ENCODE measurements at places on chromosomes 2 and 18. TPM values are rescaled to one million over a fixed set of nuclear protein-coding genes. Genes with fewer than 3 reads are reported as not detected.

The UGT1A3 gene
- not detected for total RNA-seq

The ALK gene
- not detected for total RNA-seq

GRCh38 chr2:237688081-237688480 lies 60.7 kb downstream of the LRRFIP1 start:
- H3K4me1 ChIP-seq: peaks cover 48% of the 10 kb centered on the region
- H3K4me3 ChIP-seq: no peak overlapping the region
- H3K27ac ChIP-seq: peak overlapping the region; percentile 90
- peaks cover 9% of the 10 kb centered on the region for H3K36me3 ChIP-seq
- no peak for DNase-seq

The IL1RN gene
- 2.3 TPM for total RNA-seq

The DES gene
- total RNA-seq: not detected

- no peaks in the 10 kb centered on the region for H3K27me3 ChIP-seq
- no peak overlapping the region for H3K27ac ChIP-seq
- no peaks in the 10 kb centered on the region for H3K4me1 ChIP-seq
- DNase-seq: no peak
Observed at GRCh38 chr2:202327858-202328257, 48.3 kb upstream of the BMPR2 start.

GRCh38 chr2:120907822-120908221 lies 172.2 kb downstream of the GLI2 start:
- H3K4me3 ChIP-seq: no peak overlapping the region
- H3K4me1 ChIP-seq: no peaks in the 10 kb centered on the region
- no peaks in the 10 kb centered on the region for H3K36me3 ChIP-seq
- H3K27ac ChIP-seq: no peak overlapping the region
- no peaks in the 10 kb centered on the region for H3K27me3 ChIP-seq

DNA sequence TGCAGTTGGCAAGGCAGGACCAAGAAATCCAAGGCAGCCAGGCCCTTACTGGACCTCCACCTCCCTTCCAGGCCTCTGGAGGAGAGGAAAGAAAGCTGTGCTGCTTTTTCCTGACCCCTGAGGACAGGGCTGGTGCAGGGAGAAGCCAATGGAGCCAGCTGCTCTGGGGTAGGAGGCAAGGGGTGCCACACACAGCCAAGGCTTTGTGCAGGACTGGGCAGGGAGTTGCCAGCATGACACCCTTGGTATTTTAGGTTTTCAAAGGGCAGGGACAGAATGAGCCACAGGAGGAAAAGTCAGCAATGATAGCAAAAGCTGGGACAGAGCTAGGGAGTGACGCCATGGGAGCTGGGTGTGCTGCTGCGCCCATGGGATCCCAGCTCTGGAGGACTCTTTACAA lies 22.9 kb downstream of the CCT7 start:
- no peak overlapping the region for H3K27ac ChIP-seq
- H3K4me3 ChIP-seq: no peak overlapping the region
- no peaks in the 10 kb centered on the region for H3K4me1 ChIP-seq
- no peak for DNase-seq
- no peaks in the 10 kb centered on the region for H3K27me3 ChIP-seq

The IL36RN gene
- not detected for total RNA-seq

DNA sequence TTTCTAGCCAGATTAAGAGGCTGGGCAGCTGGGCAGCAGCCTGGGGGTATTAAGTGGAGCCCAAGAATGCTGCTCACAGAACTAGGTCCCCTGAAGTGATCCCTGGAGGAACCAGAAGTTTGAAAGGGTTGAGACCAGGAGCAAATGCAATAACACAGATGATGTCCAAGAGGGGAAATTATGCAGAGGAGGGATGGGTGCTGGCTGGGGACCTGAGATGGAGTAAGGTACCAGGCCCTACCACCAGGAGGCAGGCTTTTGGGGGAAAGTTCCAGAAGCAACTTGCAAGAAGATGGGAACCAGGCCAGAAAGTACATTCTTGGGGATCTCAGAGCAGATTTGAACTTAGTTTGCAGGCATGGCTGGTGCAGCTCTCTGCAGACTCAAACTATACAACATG lies 175.1 kb downstream of the NCK2 start:
- H3K27me3 ChIP-seq: no peaks in the 10 kb centered on the region
- peak; percentile 38 for DNase-seq
- H3K36me3 ChIP-seq: no peaks in the 10 kb centered on the region
- no peaks in the 10 kb centered on the region for H3K4me1 ChIP-seq
- no peak overlapping the region for H3K27ac ChIP-seq
- H3K4me3 ChIP-seq: no peak overlapping the region

DNA sequence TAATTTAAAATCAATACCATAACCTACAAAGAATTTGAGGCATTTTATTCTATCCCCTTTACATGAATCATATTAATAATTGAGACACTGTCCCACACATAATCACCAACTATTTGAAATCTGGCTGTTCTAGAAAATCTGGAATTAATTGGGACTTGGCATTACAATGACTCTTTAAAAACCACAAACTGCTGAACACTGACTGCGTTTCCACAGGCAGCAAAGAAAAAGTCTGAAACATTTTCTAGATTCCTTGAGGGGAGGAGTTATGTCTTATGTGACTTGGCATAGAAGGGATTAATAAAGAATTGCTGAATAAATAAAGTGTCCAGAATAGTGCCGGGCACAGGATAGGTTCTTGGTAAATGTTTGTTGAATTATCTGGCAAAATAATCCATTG lies 61.4 kb downstream of the GPR39 start:
- no peaks in the 10 kb centered on the region for H3K4me1 ChIP-seq
- H3K27me3 ChIP-seq: no peaks in the 10 kb centered on the region
- H3K36me3 ChIP-seq: no peaks in the 10 kb centered on the region
- DNase-seq: no peak
- no peak overlapping the region for H3K4me3 ChIP-seq

- no peak for DNase-seq
- H3K4me3 ChIP-seq: no peak overlapping the region
- no peaks in the 10 kb centered on the region for H3K27me3 ChIP-seq
Observed at GRCh38 chr2:175871331-175872004, 130.6 kb downstream of the LNPK start.

The TMEM18 gene
- total RNA-seq: 39.8 TPM

DNA sequence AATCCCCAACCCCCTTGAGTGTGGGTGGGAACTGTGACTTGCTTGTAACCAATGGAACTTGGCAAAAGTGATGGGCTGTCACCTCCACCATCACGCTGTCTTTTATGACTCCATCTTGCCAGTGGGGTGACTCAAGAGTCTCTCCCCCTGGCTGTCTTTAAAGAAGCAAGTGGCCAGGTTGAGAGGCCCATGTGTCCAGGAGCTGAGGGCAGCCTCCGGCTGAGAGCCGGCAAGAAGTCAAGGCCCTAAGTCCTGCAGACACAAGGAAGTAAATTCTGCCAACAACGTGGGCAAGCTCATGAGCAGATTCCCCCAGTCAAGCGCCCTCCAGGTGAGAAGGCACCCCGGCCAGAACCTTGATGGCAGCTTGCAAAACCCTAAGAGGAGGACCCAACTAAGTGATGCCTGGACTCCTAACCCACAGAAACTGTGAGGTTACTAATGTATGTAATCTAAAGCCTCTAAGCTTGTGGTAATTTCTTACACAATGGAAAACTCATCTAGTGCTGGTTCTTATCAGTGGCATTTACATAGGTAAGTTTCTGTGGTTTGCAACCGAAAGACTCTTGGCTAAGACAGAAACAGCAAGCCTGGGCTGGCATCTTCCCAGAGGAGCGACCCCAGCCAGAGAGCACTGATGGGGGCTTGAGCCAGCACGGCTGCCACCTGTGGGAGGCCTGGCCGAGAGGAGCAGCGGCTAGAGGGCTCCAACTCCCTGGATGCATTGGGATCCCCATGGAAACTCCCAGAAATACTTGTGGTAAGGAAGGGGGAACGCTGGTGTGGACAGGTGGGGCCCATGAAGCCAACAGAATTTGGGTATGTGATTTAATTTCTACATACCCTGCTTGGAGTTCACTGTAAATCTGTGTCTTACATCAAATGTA lies 49.3 kb downstream of the CIB4 start:
- DNase-seq: no peak
- H3K4me1 ChIP-seq: no peaks in the 10 kb centered on the region
- H3K27ac ChIP-seq: no peak overlapping the region
- no peaks in the 10 kb centered on the region for H3K27me3 ChIP-seq
- H3K36me3 ChIP-seq: no peaks in the 10 kb centered on the region

GRCh38 chr2:162014751-162015150 lies 59.3 kb downstream of the DPP4 start:
- H3K4me1 ChIP-seq: peaks cover 47% of the 10 kb centered on the region
- no peak overlapping the region for H3K4me3 ChIP-seq

GRCh38 chr2:118991554-118991953 lies 49.6 kb downstream of the MARCO start:
- DNase-seq: no peak
- H3K27me3 ChIP-seq: no peaks in the 10 kb centered on the region
- no peaks in the 10 kb centered on the region for H3K4me1 ChIP-seq
- no peak overlapping the region for H3K27ac ChIP-seq
- H3K36me3 ChIP-seq: no peaks in the 10 kb centered on the region

GRCh38 chr2:72864500-72864899 lies 22.7 kb upstream of the SPR start:
- no peak overlapping the region for H3K4me3 ChIP-seq
- no peak overlapping the region for H3K27ac ChIP-seq
- H3K4me1 ChIP-seq: peaks cover 4% of the 10 kb centered on the region
- no peak for DNase-seq
- no peaks in the 10 kb centered on the region for H3K36me3 ChIP-seq
- H3K27me3 ChIP-seq: peaks cover 5% of the 10 kb centered on the region

- H3K27me3 ChIP-seq: no peaks in the 10 kb centered on the region
- no peaks in the 10 kb centered on the region for H3K4me1 ChIP-seq
- no peak overlapping the region for H3K27ac ChIP-seq
- no peak for DNase-seq
- no peaks in the 10 kb centered on the region for H3K36me3 ChIP-seq
Observed at GRCh38 chr2:70030724-70031420, 56.4 kb upstream of the PCBP1 start.

The PPP4R3B gene
- total RNA-seq: 67.2 TPM

The ABCG8 gene
- total RNA-seq: not detected

The UGT1A6 gene
- not detected for total RNA-seq

GRCh38 chr2:53475766-53476165 lies 291.8 kb upstream of the CHAC2 start:
- H3K27ac ChIP-seq: no peak overlapping the region
- no peaks in the 10 kb centered on the region for H3K4me1 ChIP-seq
- H3K4me3 ChIP-seq: no peak overlapping the region
- no peak for DNase-seq
- H3K27me3 ChIP-seq: no peaks in the 10 kb centered on the region

DNA sequence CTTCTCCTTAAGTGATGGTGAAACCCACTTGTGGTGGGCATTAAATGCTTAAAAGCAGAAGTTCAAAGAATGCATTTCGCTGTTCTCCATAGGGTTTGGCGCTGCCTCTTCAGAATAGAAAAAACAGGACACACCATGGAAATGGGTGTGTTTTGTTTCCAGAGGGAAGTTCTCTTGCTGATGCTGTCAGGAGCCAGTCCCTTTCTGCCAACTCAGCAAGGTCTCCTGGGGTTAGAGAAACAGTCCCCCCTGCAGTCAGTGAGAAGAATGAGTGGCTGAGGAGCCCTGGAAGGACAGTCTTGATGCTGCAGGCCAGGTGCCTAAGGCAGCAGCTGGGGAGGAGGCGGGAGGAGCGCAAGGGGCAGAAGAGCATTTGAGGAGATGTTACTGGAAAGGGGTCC lies 37.8 kb upstream of the ASAP2 start:
- H3K36me3 ChIP-seq: no peaks in the 10 kb centered on the region
- no peak overlapping the region for H3K27ac ChIP-seq
- no peaks in the 10 kb centered on the region for H3K4me1 ChIP-seq
- no peaks in the 10 kb centered on the region for H3K27me3 ChIP-seq

- H3K4me1 ChIP-seq: no peaks in the 10 kb centered on the region
- H3K36me3 ChIP-seq: no peaks in the 10 kb centered on the region
- H3K27me3 ChIP-seq: no peaks in the 10 kb centered on the region
- H3K27ac ChIP-seq: no peak overlapping the region
Observed at GRCh38 chr2:173654896-173655265, 300.2 kb downstream of the CDCA7 start.

GRCh38 chr2:170714381-170715061 lies 616 bp upstream of the SP5 start:
- no peak overlapping the region for H3K27ac ChIP-seq
- peaks cover 39% of the 10 kb centered on the region for H3K4me1 ChIP-seq
- H3K27me3 ChIP-seq: peaks cover 11% of the 10 kb centered on the region
- peak; percentile 17 for DNase-seq
- H3K4me3 ChIP-seq: peak overlapping the region; percentile 64

The FRZB gene
- not detected for total RNA-seq

DNA sequence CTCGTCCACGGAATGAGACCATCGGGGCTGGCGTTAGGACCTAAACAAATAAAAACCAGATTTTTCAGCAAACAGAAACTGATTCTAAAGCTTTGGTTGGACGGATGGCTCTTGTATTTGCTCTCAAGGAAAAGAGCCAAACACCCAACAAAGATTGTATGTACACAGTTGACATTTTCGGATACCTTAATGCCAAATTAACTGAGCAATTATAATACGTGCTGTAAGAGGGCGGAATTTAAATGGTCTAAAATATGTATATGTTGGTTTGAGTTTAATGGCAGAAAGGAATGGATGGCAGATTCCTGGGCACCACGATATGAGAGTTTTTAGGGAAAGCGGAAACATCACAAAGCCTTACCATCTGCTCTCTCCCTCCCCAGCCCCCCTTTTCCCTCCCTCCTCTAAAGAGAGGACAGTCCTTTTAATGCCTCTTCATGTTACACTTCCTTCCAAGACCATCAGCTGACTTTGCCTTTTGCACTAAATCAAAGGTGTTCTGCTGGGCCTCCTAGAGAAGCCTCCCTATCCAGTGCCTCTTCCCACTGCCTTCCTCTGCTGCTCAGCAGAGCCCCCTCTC lies 33.3 kb downstream of the STAT1 start:
- H3K27me3 ChIP-seq: no peaks in the 10 kb centered on the region
- H3K4me1 ChIP-seq: peaks cover 34% of the 10 kb centered on the region
- peak overlapping the region; percentile 54 for H3K27ac ChIP-seq
- no peak for DNase-seq
- peaks cover 63% of the 10 kb centered on the region for H3K36me3 ChIP-seq

- no peaks in the 10 kb centered on the region for H3K27me3 ChIP-seq
- no peak for DNase-seq
- H3K4me1 ChIP-seq: no peaks in the 10 kb centered on the region
Observed at GRCh38 chr2:238729261-238729935, 118.5 kb upstream of the TWIST2 start.

- no peaks in the 10 kb centered on the region for H3K27me3 ChIP-seq
- no peak overlapping the region for H3K4me3 ChIP-seq
- DNase-seq: no peak
- H3K4me1 ChIP-seq: no peaks in the 10 kb centered on the region
Observed at GRCh38 chr2:238790833-238791230, 57.1 kb upstream of the TWIST2 start.

The TFCP2L1 gene
- not detected for total RNA-seq

GRCh38 chr2:161367675-161368074 lies 48.4 kb upstream of the TBR1 start:
- H3K27me3 ChIP-seq: no peaks in the 10 kb centered on the region
- H3K27ac ChIP-seq: no peak overlapping the region
- no peaks in the 10 kb centered on the region for H3K4me1 ChIP-seq
- DNase-seq: no peak
- H3K36me3 ChIP-seq: peaks cover 4% of the 10 kb centered on the region

GRCh38 chr2:233002829-233003657 lies 10.0 kb downstream of the NGEF start:
- H3K4me1 ChIP-seq: no peaks in the 10 kb centered on the region
- no peak overlapping the region for H3K27ac ChIP-seq
- no peak for DNase-seq
- no peaks in the 10 kb centered on the region for H3K36me3 ChIP-seq
